ENCODE measurements at places on chromosomes 3 and 15.

GRCh38 chr3:2468816-2469215, 370.1 kb downstream of the CNTN4 start:
- no peak for DNase-seq

DNA sequence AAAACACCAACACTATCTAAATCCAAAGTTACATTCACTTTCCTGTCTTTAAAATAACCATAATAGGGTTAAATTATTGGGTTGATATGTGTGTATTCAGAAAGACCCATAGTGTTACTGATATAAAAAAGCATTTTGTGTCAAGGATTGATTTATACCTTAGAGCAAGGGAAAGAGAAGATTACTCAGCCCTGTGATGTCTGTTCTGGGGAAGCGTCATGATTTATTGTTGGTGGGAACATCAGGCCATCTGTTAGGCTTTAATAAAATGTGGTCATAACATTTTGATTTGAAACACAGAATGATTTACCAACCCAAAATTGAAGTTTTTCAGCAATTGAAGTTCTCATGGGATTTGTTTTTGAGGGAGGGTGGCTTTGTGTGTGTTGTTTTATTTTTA, 33.2 kb downstream of the SIDT1 start:
- no peak for DNase-seq

DNA sequence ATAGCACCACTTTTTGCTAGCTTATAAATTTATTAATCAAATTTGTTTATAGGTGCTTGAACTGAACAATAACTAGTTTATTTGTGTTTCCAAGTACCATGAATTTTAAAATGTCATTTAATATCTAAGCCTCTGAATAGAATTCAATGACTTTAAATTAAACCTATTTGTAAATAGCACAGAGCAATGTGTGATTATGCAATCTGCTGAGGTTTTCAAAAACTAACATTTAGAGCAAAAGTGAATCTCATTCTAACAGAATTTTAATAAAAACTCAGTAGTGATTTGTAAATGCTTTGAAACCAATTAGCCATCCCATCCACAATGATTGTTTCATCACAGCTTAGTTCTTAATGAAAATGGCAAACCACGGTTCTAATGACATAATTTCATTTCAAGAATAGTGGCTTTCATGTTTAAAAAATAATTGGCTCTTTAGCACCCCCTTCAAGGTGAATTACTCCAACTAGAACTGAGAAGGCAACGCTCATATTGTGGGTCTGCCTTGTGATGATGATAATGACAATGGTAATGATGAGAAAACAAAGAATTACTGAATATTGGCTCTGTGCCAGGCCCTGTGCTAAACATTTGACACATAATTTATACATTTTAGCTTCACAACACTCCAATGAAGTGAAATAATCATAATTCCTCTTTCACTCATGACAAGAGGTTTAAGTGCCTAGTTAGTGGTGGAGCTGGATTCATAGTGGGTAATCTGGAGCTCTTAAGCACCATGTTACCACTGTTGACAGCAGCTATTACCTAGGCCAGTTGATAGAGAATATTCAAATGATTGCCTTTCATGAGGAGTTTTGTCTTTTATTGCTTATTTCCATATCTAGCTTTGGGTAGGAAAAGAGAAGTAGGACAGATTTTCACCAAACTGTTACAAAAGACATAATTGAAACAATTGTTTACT, 145.7 kb downstream of the RBMS3 start:
- no peak for DNase-seq

DNA sequence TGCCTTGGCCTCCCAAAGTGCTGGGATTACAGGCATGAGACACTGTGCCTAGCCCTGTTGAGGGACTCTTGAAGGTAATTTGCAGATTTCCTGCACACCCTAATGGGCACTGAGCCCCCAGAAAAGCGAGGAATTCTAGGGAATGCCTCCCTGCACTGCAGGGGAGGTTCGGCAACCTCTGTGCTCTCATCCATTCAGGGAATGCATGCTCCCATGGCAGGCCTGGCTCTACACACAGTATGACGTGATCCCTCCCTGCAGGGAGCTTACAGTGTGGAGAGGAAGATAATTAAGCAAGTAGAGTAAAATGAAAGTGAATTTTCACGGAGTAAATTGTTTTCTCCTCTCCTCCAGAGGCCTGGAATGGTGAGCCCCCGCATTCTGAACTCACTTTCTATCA, 133.3 kb upstream of the HACD2 start:
- DNase-seq: no peak

GRCh38 chr3:122942937-122943827, 84.4 kb downstream of the SEMA5B start:
- peak; percentile 10 for DNase-seq

All from activated naive CD4-positive, alpha-beta T cell treated with Interleukin-2 at 50 U/mL for 16 hours (primary cell).